ENCODE measurements at places on chromosomes 16 and 17.

- DNase-seq = no peak
Observed at GRCh38 chr17:22514315-22514714, 822.0 kb downstream of the KCNJ18 start.

- DNase-seq = no peak
Observed at GRCh38 chr17:8925808-8926207, 39.7 kb downstream of the PIK3R5 start.

- DNase-seq = no peak
Observed at GRCh38 chr17:79923974-79924638, 84.9 kb upstream of the CBX4 start.

DNA sequence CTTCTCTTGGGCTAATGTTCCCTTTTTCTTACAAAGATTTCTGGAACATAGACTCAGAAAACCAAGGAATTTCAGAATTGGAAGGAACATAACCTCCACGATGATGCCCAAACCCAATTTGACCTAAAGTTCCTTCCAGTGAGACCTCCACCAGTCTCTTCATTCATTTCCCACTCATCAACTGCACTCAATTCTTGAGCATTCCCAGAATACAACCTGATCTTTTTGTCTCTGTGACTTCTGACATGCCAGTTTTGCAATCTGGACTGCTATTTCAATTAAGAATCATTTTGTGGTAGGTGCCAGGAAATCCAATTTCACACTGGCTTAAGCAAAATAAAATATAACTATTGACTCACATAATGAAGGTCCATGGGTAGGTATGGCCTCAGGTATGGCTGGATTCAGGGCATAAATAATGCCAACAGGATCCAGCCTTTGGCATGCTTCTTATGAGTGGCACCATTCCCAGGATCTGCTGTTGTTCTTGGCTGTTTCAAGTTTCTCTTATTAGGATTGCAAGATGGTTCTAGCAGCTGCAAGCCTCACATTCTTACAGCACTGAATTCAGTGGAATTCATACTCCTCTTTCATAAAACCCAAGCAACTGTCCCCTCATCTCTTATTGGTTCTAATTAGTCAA is 184.3 kb downstream of the HS3ST4 start:
- no peak for DNase-seq

GRCh38 chr17:28875848-28876550 is 21.2 kb downstream of the ERAL1 start:
- DNase-seq = no peak

- DNase-seq = no peak
Observed at GRCh38 chr17:37361543-37361942, 14.2 kb upstream of the C17orf78 start.
